AG10803 (cell line): ENCODE measurements at places on chromosomes 6 and 20.

- DNase-seq: no peak
Measured at GRCh38 chr6:15533379-15534026, 129.3 kb downstream of the DTNBP1 start.

DNA sequence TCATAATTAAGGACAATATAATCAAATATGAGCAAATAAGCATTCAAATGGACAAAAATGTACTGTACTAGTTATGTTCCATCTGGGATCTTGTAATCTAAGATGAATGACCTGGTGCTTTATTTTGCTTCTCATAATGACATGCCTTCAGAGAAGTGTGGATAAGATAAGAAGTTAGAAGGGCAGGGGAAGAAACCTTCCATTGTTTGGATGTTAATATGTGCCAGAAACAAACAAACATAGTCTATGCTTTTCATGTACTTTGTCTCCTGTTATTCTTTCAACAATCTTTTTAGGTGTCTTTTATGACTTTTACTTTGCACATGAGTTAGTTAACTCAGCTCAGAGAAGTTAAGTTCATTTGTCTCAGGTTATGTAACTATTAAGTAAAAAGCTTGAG, 511.5 kb upstream of the SOX4 start:
- no peak for DNase-seq

DNA sequence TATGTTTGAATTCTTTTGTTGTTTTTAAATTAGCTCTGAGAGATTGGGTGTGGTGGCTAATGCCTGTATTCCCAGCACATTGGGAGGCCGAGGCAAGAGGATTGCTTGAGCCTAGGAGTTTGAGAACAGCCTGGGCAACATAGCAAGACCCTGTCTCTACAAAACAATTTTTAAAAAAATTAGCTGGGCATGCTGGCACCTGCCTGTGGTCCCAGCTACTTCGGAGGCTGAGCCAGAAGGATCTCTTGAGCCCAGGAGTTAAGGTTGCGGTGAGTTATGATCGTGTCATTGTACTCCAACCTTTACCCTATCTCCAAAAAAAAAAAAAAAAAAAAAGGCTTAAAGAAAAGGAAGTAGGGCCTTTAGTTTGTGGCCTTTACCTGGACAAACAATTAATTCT, 22.9 kb downstream of the DHX35 start:
- no peak for DNase-seq

DNA sequence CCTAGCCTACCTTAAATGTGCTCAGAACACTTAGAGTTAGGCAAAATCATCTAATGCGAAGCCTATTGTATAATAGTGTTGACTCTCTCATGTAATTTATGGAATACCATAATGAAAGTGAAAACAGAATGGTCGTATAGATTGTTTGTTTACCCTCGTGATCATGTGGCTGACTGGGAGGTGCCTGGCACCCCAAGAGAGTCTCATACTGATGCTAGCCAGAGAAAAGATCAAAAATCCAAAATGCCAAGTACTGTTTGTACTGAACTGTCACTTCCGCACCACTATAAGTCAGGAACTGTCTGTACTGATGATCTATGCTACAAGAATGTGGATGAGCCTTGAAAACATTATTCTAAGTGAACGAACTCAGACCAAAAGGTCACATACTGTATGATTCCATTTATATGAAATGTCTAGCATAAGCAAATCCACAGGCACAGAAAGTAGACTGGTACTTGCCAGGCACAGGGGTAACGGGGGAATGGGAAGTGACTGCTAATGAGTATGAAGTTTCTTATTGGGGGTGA, 22.4 kb downstream of the ZMYND8 start:
- DNase-seq: peak; percentile 89

GRCh38 chr6:26660000-26660361, 435 bp upstream of the ZNF322 start:
- peak; percentile 17 for DNase-seq

DNA sequence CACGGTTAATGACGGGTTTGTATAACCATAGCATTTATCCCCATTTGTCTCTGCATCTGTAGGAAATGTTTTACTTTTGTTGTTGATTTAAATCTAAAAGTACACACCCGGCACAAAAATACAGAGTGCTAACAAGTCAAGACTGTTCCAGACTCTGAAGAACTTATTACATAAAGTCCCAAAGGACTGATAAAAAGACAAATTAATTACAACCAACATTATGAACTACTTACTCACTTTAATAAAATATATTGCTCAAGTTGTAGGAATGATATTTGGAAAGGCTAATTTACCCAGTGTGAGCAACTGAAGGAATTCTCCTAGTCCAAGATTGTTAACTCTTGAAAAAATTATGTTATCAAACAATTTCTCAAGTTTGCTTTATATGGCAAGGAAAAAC, 115.6 kb downstream of the KIF13A start:
- DNase-seq: peak; percentile 65

GRCh38 chr6:106517706-106518105, 111.6 kb downstream of the RTN4IP1 start:
- no peak for DNase-seq

- peak; percentile 61 for DNase-seq
Measured at GRCh38 chr6:105179244-105180065, at the start of gene POPDC3. POPDC3 (minus strand) TSS chr6:105180014; CDS start chr6:105161909, 18,105 bp downstream.

DNA sequence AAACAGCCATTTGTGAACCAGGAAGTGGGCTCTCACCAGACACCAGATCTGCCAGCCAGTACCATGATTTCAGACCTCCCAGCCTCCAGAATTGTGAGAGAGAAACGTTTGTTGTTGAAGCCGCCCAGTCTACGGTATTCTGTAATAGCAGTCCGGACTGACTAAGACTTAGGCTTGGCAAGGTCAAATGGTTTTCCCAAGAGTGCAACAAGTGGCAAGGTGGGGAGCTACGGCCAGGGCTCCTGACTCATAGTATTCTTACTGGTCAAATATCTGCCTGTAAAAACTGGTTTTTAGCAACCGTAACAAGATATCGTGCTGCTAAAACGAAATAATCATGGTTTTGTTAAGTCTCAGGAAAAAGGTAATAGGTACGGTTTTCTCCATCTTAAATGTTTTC, 37.8 kb downstream of the MCUR1 start:
- no peak for DNase-seq

DNA sequence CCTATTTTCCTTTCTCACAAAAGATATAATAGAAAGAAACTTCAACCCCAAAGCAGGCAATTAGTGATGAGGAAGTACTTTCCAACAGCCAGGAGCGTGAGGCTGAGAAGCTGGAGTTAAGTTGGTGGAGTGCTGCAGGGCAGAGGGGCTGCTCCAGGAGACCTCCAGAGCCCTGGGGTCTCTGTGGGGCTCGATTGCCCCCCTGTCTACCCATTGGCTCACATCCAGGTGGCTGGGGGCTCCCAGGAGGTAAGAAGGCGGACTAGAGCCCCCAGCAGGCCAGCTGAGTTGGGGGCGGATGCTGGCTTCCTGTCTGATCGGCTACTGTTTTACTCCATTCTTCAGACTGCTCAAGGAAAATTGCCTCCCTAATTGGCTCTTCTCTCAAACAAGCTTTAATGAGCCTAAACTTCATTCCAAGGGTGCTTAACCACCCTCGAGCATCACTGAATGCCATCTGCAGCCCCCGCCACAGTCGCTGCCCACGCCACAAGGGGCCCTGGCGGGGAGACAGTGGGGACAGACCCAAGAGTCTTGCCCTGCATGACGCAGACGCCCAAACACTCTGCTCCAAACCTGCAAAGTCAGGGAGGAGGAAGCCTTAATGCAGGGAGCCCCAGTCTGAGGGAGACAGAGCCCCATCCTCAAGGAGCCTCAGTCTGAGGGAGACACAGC, 78.6 kb downstream of the MDGA1 start:
- no peak for DNase-seq

DNA sequence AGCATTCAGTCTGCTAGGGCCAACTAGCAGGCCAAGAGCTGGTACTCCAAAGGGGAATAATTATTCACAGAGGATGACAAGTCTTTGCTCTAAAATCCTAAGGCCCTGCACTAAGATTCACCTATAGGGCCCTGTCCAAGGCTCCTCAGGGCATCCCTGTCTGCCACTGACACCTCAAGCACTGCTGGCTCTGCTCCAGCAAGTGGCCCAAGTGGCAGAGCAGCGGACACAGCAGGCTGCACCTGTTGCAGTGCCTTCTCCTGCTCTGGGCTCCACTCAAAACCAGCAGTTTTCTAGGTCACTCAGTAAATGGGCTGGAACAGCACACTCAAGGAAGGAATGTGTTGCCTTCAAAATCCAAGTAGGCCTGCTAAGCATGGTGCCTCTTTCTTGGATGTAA, 36.4 kb upstream of the SMOC2 start:
- no peak for DNase-seq

DNA sequence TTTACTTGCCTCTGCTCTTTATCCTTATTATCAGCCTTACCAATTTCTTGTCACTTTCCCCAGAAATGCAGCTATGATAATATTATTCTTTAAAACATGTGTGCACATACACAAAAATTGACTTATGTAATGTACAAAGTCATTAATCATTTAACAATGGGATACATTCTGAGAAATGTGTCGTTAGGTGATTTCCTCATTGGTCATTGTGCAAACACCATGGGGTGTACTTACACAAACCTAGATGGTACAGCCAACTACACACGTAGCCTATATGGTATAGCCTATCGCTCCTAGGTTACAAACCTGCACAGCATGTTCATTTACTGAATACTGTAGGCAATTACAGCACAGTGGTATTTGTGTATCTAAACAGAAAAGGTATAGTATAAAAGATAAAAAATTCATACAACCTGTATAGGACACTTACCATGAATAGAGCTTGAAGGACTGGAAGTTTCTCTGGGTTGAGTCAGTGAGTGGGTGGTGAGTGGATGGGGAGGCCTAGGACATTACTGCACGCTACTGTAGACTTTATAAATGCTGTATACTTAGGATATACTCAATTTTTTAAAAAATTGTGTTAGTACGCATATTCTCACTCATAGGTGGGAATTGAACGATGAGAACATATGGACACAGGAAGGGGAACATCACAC, 56.9 kb downstream of the HIVEP1 start:
- no peak for DNase-seq

DNA sequence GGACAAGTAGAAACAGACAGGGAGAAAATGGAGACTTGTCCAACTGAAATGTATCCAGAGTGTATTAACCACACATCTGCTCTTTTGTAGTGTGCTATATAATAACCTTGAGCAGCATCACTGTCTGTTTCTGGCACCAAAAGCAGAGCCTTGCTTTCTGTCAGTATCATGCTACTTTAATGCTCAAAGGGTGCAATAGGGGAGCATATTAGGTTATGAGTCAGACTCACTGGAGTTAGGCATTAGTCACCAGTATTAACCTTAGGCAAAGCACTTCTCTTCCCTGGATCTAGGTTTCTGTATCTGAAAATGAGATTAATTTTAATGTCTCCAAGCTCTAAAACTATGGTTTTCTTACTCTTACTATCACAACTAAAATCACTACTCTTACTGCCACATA, 280.1 kb downstream of the TFAP2B start:
- DNase-seq: peak; percentile 12

- no peak for DNase-seq
Measured at GRCh38 chr6:38957426-38957825, 91.2 kb upstream of the GLP1R start.

GRCh38 chr6:33428966-33429749, 9.3 kb downstream of the SYNGAP1 start:
- DNase-seq: no peak

GRCh38 chr6:1037430-1038202, 274.3 kb upstream of the FOXQ1 start:
- no peak for DNase-seq

DNA sequence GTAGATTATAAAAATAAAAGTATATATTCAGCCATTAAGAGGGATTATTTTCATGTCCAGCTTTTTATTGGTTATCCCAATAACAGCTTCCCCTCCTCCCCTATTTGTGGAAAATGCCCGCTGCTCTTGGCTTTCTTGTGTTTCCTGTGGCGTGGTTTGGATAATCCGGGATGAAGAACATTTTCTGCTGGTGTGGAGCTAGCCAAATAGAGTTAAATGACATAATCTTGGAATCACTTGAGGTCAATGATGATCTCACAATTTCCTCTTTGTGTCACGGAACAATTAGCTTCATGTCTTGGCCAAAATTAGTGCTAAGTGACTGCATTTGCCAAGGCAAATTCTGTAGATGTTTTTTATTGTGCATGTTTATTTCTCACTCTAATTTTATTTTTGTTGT, 394.0 kb downstream of the LAMA2 start:
- no peak for DNase-seq

DNA sequence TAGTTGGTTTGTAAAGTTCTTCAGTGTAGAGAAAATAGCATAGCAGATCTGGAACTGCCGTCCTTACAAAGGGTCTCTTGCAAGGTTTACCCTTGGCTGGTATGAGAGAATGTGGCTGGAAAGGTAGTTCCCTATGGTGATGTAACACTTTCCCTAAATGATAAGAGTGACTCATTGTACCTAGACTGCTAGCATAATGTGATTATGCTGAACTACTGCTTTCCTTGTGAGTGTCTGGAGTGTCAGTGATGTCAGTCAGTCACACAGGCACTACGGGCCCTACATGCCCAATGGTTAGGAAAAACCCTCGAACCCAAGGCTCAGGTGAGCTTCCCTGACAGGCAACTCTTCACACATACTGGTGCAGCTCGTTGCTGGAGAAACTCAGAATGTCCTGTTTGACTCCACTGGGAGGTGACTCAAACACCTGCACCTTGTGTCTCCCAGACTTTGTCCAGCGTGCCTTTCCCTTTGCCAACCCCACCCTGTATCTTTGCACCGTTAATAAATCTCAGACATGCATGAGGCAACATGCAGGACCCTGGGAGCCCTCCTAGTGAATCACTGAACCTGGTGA, 28.4 kb upstream of the LY86 start:
- DNase-seq: no peak

- no peak for DNase-seq
Measured at GRCh38 chr6:5513408-5513807, 252.1 kb downstream of the FARS2 start.

DNA sequence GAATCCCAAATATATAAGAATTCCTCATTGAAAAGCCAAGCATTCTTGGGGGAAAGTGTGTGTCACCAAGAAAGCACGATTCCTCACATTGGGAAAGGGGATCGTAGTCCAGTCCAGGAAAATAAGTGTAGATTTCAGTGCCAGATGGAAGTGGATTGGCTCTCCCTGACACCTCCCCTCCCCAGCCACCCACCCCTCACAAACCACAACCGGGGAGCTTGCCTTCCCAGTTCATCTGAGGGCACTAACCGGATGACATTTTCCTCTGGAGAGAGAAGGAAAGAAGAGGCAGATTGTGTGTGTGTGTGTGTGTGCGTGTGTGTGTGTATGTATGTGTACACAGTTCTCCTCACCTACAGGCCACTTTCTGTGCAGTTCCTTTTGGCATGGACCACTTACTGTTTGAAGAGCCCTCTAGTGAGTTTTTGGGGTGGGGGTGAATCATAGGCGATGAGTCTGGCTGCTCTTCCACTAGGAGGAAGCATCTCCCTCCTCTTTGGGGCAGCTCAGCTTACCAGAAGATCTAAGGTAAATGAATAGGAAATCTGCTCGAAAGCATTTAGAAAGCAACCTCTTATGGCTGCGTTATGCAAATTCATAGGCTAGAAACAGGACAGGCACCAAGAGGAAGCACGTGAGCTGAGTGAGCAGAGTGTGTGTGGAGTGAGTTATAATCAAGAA, 20.8 kb downstream of the DAAM2 start:
- peak; percentile 99 for DNase-seq
